Activated T-cell treated with anti-CD3 and anti-CD28 coated beads, Interleukin-2, amount 50 U/mL, for 72 hours (primary cell): ENCODE measurements at places on chromosomes 6 and 20. TPM values are rescaled to one million over a fixed set of nuclear protein-coding genes. Genes with fewer than 3 reads are reported as not detected.

- H3K27ac ChIP-seq = no peak overlapping the region
- no peaks in the 10 kb centered on the region for H3K4me1 ChIP-seq
- H3K4me3 ChIP-seq = no peak overlapping the region
- DNase-seq = no peak
These were observed 16.5 kb upstream of the SNX3 start for GRCh38 chr6:108277295-108277694.

DNA sequence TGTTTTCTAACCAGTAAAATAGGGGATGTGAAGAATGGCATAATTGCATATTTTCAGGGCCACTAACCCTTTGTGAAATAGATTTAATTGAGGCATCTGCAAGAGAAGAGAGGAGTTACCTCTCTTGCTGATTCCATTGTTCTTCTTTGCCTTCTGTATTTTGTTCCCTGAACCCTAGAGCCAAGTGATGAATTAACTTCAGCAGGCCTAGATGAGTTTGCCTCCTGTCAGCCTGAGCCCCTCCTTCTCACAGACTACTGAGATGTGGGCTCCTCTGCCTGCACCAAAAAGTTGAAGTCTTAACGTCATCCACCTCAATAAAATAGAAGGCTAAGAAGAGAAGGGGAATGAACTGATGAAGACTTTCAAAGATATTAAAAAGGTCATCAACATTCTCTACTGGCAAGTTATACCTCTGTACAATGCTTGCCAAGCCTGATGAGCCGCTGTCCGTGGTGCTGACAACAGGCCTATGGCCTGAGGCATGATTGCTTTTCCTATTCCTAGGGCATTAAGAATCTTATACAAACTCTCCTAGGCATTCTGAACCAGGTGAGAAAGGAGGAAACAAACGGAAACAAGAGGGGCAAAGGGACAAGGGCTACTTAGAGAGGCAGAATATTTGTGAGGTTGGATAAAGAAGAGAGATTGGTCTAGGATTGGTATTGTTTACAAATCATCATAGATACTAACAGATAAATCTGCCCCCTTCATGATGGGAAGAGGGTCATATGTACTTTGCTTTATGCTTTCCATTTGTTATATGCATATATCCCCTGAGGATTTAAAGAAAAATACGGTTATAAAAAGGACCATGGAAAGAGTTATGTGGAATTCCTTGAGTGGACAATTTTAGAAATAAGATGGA lies 46.8 kb downstream of the CD24 start:
- peak; percentile 5 for DNase-seq
- H3K36me3 ChIP-seq = no peaks in the 10 kb centered on the region
- no peak overlapping the region for H3K27ac ChIP-seq
- H3K4me3 ChIP-seq = no peak overlapping the region
- H3K4me1 ChIP-seq = no peaks in the 10 kb centered on the region

DNA sequence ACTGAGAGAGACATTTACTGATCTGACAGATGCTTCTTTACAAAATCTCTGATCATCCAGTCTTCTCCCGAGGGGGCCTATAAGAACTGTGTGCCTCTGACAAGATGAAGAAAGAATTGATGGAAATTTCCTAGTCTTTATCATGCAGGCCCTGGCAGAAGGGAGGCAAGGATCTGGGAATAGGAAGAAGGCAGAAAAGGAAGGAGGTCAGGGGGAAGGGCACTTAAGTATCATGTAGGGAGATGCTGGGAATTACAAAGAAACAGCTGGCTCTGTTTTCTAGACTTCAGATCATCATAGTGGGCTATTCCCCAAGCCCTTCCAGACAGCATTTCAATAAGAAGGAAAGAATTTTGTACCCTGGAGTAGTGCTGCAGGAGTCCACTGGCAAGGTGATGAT lies 243.3 kb upstream of the MOCS1 start:
- peaks cover 29% of the 10 kb centered on the region for H3K27me3 ChIP-seq
- DNase-seq = no peak
- H3K4me1 ChIP-seq = no peaks in the 10 kb centered on the region
- H3K27ac ChIP-seq = no peak overlapping the region

DNA sequence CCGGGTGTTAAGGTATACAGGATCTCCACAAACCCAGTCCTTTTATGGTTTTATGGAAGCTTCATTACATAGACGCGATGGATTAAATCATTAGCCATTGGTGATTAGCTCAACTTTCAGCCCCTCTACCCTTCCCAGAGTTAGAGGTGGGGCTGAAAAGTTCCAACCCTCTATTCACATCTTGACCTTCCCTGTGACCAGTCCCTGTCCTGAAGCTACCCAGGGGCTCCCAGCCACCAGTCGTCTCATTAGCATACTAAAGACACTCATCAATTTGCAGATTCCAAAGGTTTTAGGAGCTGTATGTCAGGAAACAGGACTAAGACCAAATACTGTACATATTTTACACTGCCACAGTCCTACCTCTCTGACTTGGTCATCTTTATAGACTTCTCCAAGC lies 21.0 kb downstream of the KHDC1L start:
- no peak overlapping the region for H3K4me3 ChIP-seq
- no peaks in the 10 kb centered on the region for H3K36me3 ChIP-seq
- H3K4me1 ChIP-seq = no peaks in the 10 kb centered on the region
- DNase-seq = no peak
- H3K27me3 ChIP-seq = no peaks in the 10 kb centered on the region

GRCh38 chr20:34350095-34350494 lies 13.0 kb upstream of the ITCH start:
- peaks cover 7% of the 10 kb centered on the region for H3K4me1 ChIP-seq
- H3K27me3 ChIP-seq = no peaks in the 10 kb centered on the region
- H3K27ac ChIP-seq = no peak overlapping the region
- no peak overlapping the region for H3K4me3 ChIP-seq
- no peak for DNase-seq
- no peaks in the 10 kb centered on the region for H3K36me3 ChIP-seq

GRCh38 chr6:43436577-43437282 lies 9.4 kb downstream of the ABCC10 start:
- H3K27ac ChIP-seq = no peak overlapping the region
- H3K4me3 ChIP-seq = no peak overlapping the region
- H3K36me3 ChIP-seq = no peaks in the 10 kb centered on the region
- no peaks in the 10 kb centered on the region for H3K27me3 ChIP-seq
- DNase-seq = no peak

DNA sequence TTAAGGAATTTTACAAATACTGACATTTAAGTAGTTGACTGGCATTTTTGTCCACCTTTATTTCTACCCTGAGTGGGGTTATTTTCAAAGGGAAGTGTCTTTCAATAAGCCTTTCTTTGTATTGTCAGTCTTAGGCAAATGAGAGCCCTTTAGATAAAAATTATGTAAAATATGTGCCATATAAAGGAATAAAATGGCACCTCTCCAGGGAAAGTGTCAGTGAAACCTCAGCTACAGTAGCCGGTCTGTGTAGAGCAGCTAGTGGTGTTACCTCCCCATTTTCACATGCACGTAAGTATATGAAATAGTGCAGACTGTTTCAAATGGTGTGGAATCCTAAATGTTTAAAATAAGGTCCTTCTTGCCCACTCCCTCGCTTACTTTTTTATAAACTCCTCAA lies 5.0 kb downstream of the FAM217B start:
- H3K4me3 ChIP-seq = no peak overlapping the region
- no peak overlapping the region for H3K27ac ChIP-seq
- no peaks in the 10 kb centered on the region for H3K27me3 ChIP-seq
- H3K36me3 ChIP-seq = peaks cover 3% of the 10 kb centered on the region
- no peak for DNase-seq

The DCBLD1 gene
- total RNA-seq = 3.4 TPM

The ZNF512B gene
- total RNA-seq = 20.0 TPM

The C6orf15 gene
- total RNA-seq = not detected
